ENCODE measurements at places on chromosomes 4 and X. TPM values are rescaled to one million over a fixed set of nuclear protein-coding genes. Genes with fewer than 3 reads are reported as not detected.

ARAP2 gene
- 26.9 TPM for total RNA-seq

DCLK2 gene
- 59.4 TPM for total RNA-seq

GPR173 gene
- total RNA-seq: 0.72 TPM

AMELX gene
- total RNA-seq: not detected

GRCh38 chr4:89283226-89284009 lies 24.2 kb downstream of the GPRIN3 start:
- peak; percentile 23 for DNase-seq

DNA sequence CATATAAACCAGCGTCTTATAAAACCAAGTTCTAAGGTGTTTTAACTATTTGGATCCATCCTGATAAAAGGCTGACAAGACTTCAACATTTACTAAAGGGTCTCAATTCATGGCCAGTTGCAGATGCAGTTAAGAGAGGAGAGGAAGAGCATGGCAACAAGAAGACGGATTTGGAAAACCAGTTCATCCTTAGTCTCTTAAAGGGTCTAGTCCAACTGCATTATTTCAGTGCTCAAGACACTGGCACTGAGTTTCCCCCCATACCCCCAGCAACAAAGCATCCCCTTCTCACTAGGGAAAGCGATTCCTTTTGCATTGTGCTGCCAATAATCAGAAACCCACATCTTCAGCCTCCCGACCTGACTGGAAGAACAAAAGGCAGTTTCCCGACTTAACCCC lies 90.3 kb upstream of the TFDP3 start:
- no peak for DNase-seq

GRCh38 chrX:20995829-20996228 lies 378.4 kb upstream of the CNKSR2 start:
- DNase-seq: no peak

GRCh38 chr4:162322054-162322453 lies 158.3 kb upstream of the FSTL5 start:
- DNase-seq: no peak

DNA sequence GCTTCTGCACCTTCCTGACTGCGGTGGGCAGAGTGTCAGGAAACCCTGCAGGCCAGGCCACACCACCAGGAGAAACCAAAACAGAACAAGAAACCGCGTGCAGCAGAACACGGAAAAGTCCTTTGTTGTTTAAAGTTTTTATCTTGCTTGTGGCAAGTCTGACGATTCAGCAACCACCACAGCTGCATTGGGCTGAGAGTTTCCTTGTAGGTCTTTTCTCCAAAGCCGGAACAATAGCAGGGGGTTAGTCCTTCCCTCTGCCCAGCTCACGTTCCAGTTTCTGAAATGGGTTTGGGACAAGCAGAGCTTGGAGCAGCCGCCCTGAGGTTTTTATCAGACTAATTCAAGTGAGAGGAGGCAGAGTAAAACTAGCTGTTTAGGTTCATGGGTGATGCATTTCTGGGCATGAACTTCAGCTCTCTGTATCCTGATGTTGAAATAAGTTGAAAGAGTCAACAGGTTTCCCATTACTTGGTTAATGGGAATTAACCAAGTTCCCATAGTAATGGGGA lies 216.9 kb downstream of the PTTG2 start:
- DNase-seq: no peak

IL1RAPL2 gene
- not detected for total RNA-seq

DNA sequence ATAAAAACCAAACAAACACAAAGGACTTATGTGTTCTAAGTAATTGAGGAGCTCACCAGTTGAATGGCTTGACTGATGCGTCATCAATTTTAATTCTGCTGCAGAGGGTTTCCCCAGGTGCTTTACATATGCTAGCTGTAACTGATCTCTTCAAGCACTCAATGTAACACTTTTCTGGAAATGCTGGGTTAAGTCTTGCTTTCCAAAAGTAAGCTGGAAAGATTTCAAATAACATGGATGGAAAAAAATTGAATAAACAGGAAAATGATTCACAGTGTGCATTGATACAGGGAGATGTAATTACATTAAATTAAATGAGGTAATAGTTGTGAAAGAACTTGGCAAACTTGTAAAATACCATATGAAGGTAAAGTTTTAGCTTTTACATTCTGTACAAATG lies 186.7 kb upstream of the WDFY3 start:
- no peak for DNase-seq

GRCh38 chrX:31057291-31057690 lies 14.6 kb downstream of the FTHL17 start:
- DNase-seq: no peak

C4orf54 gene
- total RNA-seq: not detected

- DNase-seq: no peak
Measured at GRCh38 chrX:85111347-85111746, 107.7 kb downstream of the APOOL start.

DNA sequence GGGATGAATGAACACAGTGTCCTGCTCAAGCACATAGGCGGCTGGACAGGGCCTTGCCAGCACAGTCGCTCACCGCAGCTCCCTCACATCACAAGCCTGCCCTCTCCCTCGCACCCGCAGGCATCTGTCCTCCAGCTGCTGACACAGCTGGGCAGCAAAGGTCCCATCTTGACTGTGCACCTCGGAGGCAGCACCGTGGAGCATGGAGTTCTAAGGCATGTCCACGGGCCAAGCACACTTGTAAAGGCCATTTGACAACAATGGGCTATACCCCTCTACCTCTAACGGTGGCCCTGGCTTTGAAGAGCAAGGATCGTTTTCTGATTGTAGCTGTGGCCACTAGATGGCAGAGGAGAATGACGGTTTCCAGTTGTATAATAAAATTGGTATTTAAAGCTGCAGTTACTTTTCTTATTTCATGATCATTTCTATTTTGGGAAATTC lies 53.8 kb downstream of the APLN start:
- no peak for DNase-seq

CDKL2 gene
- not detected for total RNA-seq

DNA sequence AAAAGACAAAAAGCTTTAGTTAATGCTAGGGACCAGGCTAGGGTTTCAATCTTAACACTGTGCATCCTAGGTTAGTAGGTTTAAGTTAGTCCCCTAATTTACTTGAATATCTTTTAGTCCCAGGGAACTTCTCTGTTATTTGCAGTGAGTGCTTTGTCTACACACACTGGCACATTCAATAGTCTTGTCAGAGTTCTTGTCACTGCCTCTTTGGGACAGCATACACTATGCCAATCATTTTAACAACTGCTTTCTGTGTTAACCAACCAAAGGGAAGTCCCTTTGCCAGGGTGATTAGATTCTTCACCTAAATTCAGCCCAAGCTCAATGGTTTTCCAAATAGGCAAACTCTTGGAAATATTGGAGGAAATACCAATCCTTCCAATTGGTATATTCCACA lies 221.8 kb upstream of the IGFBP7 start:
- no peak for DNase-seq

- peak; percentile 79 for DNase-seq
Measured at GRCh38 chr4:141046255-141046654, 87.0 kb downstream of the RNF150 start.

DNA sequence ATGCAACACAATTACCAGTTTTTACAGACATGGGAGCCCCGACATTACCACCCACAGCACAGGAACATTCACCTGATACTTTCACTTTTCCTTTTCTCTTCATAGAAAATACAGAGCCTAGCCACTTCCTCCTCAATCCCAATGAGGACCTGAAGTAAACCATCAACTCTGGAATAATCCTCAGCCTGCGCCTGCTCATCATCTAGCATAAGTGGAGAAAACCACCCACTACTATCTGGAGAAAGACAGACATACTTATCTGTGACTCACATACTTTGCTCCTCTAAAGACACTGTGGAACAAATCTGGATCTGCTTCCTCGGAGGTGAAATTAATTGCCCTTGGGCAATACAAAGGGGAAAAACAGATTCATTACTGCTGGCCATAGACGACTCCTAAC lies 47.8 kb downstream of the ZCCHC13 start:
- peak; percentile 16 for DNase-seq

DNA sequence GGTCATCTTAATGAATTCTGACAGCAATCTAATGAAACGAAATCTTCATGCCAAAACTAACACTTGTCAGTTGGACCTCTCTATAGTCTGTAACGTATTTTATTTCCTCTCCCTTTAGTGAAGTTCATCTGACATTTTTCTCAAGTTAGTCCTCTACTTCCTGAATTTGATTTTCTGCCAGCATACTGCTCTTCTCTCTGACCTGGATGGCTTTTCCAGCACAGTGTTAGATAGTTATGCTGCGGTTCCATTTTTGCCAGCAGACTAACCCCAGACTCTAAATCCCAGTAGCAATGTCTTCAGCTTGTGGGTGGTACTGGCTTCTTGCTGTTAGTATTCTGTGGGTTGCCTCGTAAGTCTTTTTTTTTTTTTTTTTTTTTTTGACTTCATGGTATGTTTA lies 146.7 kb upstream of the VEGFC start:
- DNase-seq: peak; percentile 33

DNA sequence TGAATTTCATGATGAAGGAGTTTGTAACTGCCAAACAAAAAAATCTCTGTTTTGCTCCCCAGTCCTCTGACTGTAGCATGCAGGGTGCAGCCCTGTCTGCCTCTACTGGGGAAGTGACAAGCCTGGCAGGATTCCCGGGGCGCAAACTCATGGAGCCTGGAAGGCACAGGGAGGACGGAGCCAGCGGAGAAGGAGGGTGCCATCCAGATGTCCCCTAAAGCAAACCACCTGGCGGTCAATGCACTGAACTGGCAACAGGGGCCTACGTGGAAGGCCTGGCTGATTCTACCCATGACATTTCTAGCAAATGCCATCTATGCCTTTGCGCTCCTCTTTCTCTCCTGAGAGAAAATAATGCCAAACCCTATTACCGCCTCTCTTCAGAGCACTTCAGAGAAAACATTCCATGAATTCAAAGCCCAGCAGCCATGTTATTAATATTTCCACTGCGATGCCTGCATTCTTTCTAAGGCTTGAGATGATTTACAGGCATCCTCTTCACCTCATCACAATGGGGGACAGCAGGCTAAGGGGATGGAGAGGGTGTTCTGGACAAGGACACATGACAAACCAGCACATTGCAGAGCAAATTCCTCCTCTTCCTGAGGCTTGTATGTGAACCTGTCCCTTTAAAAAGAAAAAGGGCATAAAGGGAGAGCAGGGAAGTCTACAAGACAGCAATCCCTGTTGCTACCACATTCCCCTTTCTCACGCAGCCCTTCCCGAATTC lies 329.3 kb upstream of the NOCT start:
- no peak for DNase-seq

- DNase-seq: no peak
Measured at GRCh38 chr4:70629469-70630090, 1.0 kb downstream of the ENAM start.

SAGE1 gene
- not detected for total RNA-seq

- DNase-seq: no peak
Measured at GRCh38 chrX:74461384-74461783, 40.1 kb downstream of the SLC16A2 start.

DNA sequence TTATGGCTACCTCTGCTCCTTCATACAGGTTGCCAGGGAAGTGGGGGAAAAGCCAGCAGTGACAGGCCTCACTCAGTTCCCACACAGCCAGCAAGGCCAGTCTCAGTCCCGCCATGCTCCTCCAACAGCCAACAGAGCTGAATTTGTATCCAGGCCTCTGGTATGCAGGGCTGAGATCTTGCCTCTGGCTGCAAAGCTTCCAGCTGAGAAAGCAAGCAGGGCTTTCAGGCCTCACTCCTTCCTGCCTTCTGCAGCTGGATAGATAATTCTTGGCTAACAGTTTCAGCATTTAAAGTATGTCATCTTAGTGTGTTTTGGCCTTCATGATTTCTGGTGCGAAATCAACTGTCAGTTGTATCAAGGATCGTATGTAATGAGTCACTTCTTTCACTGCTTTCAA lies 103.6 kb downstream of the GNL3L start:
- no peak for DNase-seq

CLGN gene
- 0.53 TPM for total RNA-seq

DNA sequence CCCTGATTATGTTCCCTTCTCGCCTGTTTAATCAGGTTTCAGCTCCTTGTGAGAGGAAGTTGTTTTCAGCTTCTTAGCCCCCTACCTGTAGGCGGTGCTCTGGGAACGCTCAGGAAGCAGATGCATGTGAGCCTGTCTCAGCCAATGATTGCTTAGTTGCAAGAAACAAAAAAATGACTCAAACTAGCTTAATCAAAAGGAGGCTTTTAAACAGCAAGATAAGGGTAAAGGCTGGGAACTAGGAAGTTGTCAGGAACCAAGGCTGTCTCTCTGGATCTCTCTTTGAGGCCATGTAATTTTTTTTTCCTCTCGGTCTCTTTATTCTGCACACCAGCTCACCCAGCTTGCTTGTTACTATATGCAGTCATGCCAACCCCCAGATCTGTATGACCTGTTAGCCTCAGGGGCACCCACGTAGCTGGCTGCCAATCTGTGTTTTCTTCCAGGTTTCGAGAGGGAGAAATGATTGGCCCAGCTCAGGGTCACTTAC lies 109.1 kb downstream of the PTTG2 start:
- peak; percentile 56 for DNase-seq

DNA sequence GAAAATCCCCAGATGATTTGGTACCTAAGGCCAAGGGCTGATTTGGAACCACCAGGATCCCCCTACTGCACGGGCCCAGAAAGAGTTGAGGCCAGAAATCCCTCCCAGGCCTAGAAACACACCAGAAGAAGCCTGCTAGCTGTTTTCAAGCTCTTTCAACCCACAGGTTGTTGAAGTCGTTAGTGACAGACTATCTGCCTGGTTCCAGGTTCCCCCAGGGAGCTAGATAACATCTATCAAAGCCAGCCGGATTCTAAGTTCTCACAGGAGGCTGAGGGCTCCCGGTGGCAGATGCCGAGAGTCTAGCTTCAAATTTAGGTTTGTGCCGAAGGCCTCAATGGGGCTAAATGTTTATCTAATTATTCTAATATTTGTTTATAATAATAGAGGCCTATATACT lies 132.0 kb upstream of the ATP6AP2 start:
- no peak for DNase-seq

- peak; percentile 45 for DNase-seq
Measured at GRCh38 chrX:11064851-11065600, 46.1 kb upstream of the HCCS start.

- no peak for DNase-seq
Measured at GRCh38 chrX:111867236-111867635, 8.7 kb upstream of the TRPC5OS start.

ZIC3 gene
- not detected for total RNA-seq

DNA sequence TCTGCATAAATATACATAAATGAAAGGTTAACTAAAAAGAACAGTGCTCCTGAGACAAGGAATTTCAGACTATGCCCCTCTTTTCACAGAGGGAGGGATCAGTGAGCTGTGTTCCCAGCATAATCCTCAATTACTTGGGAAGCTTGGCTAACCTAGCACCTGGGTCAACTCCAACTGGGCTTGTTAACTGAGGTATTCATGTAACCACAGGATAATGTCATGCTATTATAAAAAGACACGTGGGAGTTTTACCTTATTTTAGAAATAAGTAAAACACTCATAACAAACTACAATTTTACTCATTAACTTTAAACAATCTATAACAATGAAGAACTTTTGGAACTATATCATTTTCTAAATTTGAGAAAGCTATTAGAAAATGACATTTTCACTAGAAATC lies 48.6 kb downstream of the RPGR start:
- no peak for DNase-seq

KLB gene
- total RNA-seq: not detected

RBMXL3 gene
- total RNA-seq: not detected
